ENCODE measurements at places on chromosomes 6 and 20.

- no peak for DNase-seq
Observed at GRCh38 chr20:51386586-51386985, 155.9 kb downstream of the NFATC2 start.

DNA sequence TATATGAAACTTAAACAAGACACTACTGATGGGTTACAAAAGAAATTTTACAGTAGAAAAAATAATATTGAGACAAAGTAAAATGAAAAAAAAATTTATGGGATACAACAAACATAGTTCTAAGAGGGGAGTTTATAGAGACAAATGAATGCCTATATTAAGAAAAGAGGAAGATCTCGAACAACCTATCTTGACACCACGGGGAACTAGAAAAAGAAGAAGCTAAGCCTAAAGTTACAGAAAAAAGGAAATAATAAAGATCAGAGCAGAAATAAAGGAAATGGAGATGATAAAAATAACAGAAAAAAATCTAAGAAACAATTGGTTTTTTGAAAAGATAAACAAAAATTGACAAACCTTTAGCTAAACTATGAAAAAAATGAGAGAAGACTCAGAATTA lies 9.1 kb upstream of the ECHDC1 start:
- no peak for DNase-seq

GRCh38 chr6:73203098-73203497 lies 22.2 kb downstream of the KHDC1L start:
- DNase-seq: no peak

DNA sequence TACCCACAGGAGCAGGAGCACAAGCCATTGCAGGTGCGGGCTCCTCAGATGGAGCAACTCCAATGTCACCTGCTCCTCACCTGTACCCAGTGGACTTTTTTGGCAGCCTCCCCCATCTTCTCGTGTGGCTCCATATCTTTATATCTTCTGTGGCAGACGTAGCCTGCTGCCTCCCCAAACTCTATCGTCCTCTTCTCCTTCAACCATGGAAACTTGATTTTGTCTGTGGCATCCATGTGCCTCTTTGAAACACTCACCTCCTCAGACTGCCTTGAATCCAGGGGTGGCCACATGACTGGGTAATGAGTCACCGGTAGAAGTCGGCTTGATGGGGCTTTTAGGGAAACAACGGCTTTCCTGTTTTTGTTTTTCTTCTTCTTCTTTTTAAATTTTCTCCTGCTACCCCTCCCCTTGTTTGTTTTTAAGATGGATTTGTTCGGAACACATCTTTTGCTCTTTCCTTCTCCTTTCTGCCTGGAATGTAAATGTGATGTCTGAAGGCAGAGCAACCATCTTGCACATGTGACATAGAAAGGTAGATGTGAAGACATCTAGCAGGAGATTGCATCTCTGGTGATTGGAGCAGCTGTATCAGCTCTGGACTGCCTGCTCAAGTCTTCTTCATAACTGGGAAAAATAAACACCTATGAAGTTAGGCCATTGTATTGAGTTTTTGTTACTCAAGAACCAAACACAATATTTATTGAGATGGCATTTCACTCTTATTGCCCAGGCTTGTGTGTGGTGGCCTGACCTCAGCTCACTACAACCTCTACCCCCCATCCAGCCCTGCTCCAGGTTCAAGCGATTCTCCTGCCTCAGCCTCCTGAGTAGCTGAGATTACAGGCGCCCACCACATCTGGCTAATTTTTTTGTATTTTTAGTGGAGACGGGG lies 69.9 kb upstream of the DDR1 start:
- DNase-seq: peak; percentile 60

- no peak for DNase-seq
Observed at GRCh38 chr6:48973491-48973890, 489.6 kb downstream of the MMUT start.

DNA sequence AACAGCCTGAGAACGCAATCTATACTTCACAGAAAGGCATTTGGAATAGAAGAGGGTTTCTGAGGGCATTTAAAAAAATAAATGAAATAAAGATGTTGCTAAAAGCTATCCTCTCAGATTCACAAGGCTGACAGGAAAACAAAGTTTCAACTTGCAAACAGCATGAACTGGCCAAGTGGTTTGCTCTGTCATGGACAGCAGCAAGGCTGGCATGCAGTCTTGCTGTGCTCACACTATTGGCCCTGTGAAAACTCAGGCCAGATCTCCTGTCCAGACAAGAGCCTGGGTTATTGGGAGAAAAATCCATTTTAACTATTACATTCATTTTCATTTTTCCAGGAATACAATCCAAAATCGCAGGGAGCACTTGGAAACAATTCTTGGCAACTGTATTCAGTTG lies 506.2 kb upstream of the SLC35B3 start:
- DNase-seq: no peak

GRCh38 chr6:19976411-19977129 lies 139.4 kb downstream of the ID4 start:
- no peak for DNase-seq

DNA sequence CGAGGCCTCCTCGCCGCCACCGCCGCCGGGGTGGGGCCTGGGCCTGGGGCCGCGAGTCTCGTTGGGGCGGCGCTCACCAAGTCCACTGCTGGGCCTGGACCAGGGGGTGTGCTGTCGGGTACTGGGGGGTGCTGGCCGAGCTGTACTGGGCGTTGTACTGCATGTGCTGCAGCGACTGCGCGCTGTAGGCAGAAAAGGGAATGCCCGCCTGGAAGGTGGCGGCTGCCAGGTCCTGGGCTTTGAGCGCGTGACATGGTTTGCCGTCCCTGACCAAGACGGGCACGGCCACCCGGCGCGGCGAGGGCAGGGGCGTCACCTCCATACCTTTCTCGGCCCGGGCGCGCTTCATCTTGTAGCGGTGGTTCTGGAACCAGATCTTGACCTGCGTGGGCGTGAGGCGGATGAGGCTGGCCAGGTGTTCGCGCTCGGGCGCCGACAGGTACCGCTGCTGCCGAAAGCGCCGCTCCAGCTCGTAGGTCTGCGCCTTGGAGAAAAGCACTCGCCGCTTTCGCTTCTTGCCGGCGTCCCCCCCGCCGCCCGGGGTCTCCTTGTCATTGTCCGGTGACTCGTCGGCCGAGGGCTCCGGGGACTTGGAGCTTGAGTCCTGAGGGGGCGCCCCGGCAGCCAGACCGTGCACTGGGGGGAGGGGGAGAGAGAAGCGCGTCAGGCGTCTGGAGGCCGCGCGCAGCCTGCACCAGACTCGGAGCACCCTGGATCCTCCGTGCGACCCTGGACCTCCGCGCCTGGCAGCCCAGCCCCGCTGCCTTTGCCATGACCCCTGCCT lies 1.8 kb downstream of the NKX2-2 start:
- no peak for DNase-seq

- DNase-seq: no peak
Observed at GRCh38 chr6:155040901-155041650, 46.0 kb downstream of the TIAM2 start.
